Stimulated activated CD8-positive, alpha-beta memory T cell treated with anti-CD3 and anti-CD28 coated beads, Interleukin-15, amount 100 ng/mL, for 1 hour (primary cell): ENCODE measurements at places on chromosomes 12 and 14.

DNA sequence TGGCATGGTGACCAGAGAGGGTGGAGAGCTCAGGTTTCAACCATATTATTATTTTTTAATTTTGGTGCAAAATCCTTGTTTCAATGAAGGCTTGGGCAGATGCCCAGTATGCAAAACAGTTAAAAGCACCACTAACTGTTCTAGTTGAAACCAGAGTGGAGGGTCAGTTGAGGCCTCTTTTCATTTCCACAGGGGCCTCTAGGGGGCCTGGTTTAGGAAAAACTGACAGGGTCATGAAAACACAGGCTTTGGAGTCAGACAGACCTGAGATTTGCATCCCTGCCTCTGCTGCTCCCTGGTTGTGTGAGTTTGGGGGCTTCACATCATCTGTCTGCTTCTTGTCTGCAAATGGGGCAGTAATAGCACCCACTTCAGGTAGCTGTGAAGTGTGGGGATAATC, 3.3 kb upstream of the RPH3A start:
- DNase-seq = no peak

- no peak for DNase-seq
Measured at GRCh38 chr14:92927349-92928257, 4.7 kb downstream of the CHGA start.

DNA sequence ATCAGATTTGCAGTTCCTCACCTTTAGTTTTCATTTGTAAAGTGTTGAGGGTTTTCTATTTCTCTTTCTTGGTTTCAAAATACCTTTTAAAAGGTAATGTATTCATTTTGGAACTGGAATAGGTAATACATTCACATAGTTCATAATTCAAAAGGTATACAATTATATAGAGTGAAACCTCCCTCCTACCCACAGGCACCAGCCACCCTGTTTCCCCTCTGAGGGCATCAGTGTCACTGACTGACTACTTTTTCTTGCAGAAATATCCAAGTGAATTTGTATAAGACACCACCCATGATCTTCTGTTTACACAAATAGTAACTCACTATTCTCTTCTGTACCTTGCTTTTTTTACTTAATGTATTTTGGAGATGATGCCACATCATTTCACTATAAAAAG, 139.6 kb upstream of the EGLN3 start:
- no peak for DNase-seq

DNA sequence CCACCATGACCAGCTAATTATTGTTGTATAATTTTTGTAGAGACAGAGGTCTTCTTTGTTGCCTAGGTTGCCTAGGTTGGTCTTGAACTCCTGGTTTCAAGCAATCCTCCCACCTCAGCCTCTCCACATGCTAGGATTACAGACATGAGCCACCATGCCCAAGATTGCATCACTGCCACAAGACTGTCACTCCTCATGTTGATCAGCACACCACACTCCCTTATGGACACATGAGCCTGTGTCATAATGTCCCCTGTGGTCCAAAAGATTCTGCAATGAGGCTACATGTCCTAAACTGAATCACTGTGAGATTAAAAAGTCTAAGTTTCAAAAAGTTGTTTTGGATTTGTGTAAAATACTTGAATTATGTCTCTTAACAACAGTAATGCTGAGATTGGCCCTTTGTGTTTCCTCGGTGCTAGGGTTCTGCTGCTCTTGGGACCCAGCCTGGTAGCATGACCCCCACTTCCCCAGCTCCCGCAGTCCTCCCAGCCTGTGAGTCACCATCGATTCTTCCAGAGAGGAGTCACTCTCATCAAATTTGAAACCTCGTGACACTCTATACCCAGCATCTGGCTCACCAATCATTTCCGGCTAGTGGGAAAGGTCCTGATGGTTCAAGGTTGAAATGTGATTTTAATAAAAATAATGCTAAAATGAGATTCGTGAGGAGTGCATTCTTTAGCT, 890.9 kb downstream of the VRK1 start:
- DNase-seq = no peak

- DNase-seq = no peak
Measured at GRCh38 chr14:54840336-54840735, 62.3 kb downstream of the GCH1 start.

GRCh38 chr14:24996930-24997725, 52.8 kb downstream of the STXBP6 start:
- no peak for DNase-seq

- no peak for DNase-seq
Measured at GRCh38 chr14:50920482-50921230, 23.6 kb downstream of the PYGL start.

DNA sequence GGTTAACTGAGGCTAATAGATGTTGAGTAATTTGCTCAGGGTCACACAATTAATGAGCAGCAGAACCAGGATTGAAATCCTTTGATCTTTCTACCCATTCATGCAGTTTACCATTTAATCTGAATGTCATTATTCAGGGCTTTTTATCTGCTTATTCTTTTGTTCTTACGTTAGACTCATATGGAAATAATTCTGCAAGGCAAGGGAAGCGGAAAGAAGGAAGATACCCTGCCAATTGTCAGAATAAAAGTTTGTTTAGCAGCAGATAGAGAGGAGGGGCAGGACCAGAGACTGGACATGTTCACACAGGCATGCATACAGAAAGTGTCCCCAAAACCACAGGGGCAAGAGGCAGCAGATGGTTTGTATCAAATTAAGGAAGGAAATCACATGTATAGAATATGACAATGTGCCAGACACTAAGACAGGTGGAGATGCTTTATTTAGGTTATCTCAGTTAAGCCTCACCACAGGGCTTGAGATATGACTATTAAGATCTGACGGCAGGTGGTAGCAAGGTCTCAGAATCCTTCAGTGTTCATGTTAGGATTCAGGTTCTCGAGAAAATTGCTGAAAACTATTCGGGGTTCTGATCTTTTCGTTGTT, 29.8 kb downstream of the BRMS1L start:
- no peak for DNase-seq

- no peak for DNase-seq
Measured at GRCh38 chr12:67069451-67070306, 199.5 kb upstream of the CAND1 start.

- no peak for DNase-seq
Measured at GRCh38 chr14:104111301-104112112, 26.0 kb downstream of the ASPG start.

DNA sequence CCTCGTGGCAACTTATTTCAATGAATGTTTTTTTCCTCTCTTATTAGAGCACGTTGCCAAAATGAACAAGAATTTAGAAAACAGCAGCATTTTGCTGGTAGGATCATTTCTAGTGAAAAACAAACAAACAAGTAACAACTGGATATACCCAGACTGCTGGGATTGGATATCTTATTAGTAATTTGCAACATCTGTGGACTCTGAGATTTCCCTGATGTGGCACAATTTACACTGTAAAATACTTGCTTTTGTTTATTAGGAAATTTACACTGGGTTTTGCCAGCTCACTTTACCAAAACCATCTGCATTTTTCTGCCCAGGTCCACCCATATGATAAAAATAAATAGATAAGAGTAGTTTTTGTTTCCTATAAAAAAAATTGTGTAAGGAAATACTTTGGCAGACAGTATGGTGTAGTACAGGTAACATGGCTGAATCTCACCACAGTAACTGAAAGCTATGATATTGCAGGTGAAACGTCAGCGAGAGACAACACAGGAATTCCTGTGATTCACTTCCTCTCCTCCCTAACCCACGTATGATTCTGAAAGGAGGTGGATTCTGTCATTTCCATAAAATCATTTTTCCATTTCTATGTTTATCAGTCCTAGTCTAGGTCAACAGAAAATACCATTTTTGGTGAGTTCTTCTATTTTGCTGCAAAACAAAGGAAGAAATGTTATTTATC, 176.2 kb upstream of the NOVA1 start:
- no peak for DNase-seq

DNA sequence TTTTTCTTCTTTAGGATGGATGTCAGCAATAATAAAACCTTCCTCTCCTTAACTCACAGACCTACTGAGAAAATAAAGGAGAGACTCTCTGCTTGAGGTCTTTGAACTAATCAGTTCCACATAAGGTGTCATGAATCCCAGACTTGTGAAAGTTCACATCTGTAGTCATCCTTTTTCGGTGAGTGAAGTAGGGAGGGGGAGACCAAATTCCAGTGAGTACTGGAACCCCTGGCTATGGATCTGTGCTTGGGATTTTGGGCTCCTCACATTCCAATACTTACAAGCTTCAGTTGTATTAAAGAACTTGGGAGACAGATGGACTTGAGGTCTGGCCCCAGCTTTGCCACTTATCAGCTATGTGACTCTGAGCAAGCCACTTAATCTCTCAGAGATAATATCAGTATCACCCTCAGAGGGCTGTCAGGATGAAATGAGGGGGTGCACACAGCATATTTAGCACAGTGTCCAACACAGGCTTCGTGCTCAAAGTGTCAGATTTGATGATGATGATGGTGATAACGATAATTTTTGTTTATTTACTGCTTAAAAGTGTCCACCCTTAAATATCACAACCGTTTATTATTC, 34.8 kb upstream of the APPL2 start:
- no peak for DNase-seq

DNA sequence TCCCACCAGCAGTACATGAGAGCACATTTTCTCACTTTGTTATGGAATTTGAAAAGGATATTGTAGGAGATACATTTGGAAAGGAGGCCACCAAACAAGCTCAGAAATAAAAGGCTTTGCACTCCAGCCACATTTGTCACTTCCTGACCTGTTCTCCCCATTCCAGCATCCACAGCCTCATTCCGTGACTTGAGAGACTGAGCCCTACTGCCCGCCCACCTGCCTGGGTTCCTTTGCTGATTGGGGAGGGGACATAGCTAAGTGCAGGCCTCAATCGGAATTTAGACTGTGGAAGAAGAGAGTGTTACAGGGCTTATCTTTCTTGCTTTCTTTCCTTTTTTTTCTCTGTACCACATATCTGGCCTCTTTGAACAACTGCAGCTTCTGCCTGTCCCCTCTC, 735.4 kb upstream of the TMEM132C start:
- DNase-seq = no peak

- no peak for DNase-seq
Measured at GRCh38 chr14:86961106-86961716, 1031.8 kb downstream of the GALC start.

DNA sequence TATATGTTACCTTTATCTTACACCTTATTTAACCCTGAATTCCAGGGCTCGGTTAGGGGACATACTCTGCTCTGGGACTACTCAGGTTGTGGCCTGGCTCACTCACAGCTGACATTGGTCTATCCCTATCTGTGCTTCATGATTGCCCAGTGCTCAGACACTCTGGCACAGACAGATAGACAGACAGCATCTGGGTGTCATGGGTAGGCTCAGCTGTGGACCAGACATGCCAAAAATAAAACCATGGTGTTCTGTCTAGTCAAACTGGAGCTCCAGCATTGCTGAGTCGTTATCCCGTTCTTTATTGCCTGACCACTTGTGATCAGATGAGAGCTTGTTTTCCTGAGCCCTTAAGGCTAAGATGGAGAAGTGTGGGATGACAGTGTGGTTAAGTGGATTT, 29.0 kb downstream of the FBXW8 start:
- no peak for DNase-seq

GRCh38 chr14:36746872-36747271, 85.2 kb downstream of the PAX9 start:
- DNase-seq = no peak

DNA sequence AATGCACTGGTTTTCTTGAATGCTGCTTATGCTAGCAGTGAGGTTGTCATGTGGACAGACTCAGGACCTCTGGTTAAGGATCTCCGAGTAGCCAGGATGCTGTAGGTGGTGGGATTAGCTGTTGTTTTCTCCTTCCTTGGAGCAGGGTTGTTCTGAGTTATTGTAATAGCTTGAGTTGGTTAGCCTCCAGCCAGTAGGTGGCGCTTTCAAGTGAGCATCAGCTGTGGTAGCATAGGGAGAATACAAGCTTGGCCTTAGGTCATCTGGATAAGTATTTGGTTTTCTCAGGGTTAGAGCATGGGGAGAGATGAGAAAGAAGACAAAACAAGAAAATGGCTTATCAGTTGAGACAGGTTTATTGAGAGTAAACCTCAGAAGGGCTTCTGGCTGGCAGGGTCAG, 299.7 kb upstream of the FBXO33 start:
- no peak for DNase-seq

- no peak for DNase-seq
Measured at GRCh38 chr14:72332871-72333270, 400.6 kb downstream of the RGS6 start.

DNA sequence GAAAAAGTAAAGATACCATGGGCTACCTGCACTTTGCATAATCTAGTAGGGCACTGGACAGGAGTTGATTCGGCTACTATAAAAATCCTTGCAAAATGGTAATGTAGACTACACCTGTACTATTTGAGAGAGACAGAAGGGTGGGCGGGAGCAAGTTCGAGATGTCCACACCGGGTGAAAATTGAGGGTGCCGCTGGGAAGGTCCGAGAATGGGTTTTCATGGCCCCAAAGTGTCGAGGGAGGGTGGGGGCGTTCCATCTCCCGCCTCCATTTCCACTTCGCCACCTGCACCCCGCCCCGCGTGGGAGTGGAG, 648 bp downstream of the SNX6 start:
- no peak for DNase-seq
